ENCODE measurements at places on chromosomes 5 and 9.

DNA sequence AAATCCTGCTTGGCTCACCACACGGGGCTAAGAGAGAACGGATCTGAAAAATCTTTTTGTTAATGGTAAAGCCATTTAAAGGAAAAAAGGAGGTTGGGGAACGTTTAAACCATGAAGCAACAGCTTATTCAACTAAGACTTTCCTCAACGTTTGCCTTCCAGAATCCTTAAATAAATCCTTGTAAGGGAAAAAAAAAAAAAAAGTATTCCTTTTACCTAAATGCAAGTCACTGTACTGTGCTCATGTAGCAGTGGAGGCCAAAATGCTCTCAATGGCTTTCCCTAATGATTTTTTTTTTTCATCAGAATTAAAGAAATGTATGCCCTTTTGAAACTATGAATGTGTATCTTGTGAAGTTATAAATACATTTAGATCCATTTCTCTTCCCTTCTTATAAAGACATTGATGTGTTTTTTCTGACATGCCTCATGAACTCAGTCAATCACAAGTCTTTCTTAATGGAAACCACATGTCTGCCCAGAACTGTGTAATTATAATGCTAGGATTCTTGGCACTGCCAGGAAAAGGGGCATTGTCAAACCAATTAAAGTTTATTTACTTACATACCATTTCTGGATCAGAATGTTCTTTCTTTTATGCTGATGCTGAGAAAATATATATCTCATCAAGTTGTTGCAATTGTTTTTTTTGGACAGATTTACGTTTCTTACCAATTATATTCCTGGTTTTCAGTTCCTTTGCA is 107.5 kb downstream of the EBF1 start:
- no peak for DNase-seq

- no peak for DNase-seq
Observed at GRCh38 chr9:120904061-120904977, 22.3 kb downstream of the TRAF1 start.

- no peak for DNase-seq
Observed at GRCh38 chr5:171738501-171738900, 47.1 kb upstream of the SMIM23 start.

- DNase-seq: no peak
Observed at GRCh38 chr5:153629027-153629895, 138.8 kb downstream of the GRIA1 start.

- no peak for DNase-seq
Observed at GRCh38 chr5:158591301-158591863, 508.3 kb downstream of the EBF1 start.

GRCh38 chr9:108921200-108921599 is 12.7 kb downstream of the ELP1 start:
- DNase-seq: no peak

GRCh38 chr5:35045280-35045679 is 2.5 kb downstream of the AGXT2 start:
- no peak for DNase-seq

- DNase-seq: no peak
Observed at GRCh38 chr9:26781906-26782305, 110.7 kb downstream of the CAAP1 start.

DNA sequence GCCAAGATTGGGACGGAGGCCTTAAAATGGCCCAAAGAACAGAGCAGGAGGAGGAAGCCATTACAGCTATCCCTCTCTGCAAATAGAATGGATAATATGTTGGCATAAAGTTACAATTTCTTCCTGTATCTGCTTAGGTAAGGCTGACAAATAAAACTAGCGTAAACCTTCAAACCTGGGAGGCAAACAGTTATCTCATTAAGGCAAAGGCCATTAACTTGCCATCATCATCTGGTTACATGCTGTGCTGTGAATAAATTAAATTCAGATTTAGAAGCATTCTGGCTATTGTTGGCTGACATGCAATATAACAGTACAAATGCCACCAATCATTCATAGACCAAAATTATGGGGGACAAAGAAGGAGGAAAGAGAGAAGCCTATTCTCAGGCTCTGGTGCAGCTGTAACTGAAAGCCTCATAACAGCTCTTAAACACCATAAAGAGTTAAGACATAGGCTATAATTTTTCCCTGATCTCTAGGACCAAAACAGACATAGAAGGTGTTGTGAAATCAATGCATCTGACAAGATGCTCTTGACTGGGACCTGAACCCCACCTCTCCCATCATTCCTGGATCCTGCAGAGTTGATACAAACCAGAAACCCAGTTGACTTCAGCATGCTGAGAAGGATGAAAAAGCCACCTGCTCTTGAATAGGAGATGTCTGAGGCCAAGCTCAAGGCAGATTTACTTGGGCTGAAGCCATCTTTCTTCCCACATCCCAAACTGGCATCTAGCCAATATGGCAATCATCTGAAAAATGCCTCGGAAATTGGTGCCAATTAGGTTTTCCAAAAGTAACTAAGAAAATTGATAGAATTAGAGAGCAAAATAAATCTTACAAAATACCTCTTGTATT is 62.5 kb downstream of the PLCXD3 start:
- no peak for DNase-seq

DNA sequence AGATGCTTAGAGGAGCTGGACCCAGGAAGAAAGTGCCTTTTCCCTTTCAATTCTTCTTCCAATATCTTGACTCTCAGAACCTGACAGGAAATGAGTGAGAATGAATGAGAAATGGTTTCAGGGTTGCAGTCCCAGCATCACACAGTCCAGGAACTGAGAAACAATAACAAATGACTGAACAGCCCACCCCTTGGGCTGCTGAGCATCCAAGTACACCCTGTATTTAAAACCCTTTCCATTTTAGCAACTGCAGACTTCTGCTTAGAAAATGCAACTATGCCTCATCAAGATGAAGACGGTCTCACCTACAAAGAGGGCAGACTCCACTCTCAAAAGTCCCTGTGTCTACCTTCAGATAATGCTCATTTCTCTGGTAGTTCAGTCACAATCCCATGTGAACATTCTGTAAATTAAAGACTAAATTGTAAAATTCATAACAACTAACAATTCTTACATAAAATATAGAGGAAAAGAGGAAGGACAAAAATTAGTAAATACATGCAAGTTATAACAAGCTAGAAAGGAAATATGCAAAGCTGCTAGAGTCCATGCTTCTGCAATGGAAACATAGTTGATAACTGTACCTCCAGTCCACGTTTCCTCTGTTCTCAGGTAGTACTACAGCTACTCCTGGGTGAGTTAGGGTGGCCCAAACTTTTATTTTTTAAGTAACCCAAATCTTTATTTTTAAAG is 316.5 kb downstream of the ICE1 start:
- no peak for DNase-seq

DNA sequence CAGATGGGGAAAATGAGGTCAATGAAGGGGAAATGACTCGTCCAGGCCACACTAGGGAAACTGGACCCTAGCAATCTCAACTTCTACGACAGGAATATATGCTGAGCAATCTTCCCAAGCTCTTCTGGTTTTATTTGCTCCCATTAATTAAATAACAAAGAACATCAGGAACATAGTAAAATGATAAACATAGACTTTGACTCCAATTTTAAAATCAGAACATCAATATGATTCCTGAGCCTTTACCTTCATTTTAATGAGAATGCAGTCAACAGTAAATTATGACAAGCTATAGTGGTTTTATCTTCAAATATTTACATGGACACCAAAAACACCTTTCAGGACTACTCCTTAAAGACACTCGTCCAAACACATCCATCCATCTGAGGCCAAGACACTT is 74.2 kb upstream of the FRRS1L start:
- DNase-seq: no peak

- no peak for DNase-seq
Observed at GRCh38 chr5:127562252-127562651, 44.8 kb downstream of the PRRC1 start.

GRCh38 chr5:158020555-158021418 is 161.8 kb upstream of the CLINT1 start:
- no peak for DNase-seq

GRCh38 chr5:56102889-56103288 is 108.1 kb upstream of the IL6ST start:
- DNase-seq: no peak

- DNase-seq: no peak
Observed at GRCh38 chr9:127722055-127722745, 6.3 kb downstream of the TTC16 start.

DNA sequence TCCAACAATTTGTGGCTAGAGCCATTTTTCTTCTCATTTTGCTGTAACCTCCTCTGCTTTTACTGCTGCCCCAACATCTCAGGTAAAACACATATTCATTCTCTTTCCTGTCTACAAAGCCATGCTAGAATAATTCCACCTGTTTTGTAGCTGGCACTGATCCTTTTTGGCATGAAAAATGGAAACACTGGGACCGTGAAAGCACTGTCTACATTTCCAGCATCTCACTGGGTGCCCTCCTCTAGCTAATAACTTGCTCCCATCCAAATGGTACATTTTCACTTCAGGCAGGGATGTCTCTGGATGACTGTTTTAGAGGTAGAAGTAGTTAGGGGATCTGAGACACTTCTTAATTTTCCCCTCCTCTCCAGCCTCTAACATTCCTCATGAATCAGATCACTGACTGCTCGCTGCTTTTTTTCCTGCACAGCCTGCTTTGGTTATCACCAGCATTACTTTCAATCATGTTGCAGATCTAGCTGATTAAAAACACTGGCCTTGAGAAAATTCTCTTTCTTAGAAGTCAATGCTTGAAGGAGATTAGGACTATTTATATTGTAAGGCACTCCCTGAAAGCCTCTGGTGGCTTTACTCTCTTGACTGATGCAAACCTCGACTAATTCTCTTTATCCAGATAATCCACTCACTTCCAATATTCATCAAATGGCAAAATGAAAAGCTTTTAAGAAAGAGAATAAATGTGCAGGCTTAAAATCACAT is 1312.6 kb upstream of the DMAC1 start:
- no peak for DNase-seq

- no peak for DNase-seq
Observed at GRCh38 chr5:37043693-37044092, 167.1 kb downstream of the NIPBL start.

DNA sequence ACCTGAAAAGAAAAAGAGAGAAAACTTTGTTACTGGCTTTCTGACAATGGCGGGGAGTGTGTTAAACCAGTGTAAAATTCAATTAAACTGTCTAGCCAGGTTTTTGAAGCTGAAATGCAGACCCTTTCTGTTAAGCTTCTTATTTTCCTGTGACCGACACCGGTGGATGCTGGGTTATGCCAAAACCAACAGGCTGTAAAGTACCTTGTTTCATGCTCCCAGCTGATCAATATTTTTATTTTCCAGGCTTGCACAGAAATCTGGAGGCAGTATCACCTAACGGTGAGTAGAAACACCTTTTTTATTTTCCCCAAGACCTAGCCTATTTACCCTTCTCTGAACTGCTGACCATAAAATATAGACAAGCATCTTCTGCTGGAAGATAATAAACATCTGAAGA is 94.9 kb upstream of the GRHPR start:
- no peak for DNase-seq

DNA sequence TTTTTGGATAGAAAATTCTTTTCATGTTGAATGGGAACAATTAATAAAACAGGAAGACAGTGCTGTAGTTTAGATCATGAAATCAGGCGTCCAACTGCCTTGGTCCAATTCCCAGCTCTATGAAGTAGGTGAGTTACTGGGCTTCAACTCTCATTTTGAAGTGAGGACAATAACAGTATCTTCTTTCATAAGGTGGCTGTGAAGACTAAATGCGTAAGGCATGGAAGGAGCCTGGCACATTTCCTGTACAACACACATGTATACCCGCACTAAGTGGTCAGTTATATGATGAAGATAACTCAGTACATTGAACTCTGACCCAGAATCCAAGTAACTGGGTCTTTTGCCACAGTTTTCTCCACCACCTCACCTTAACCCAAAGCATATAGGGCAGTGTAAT is 120.6 kb downstream of the MED27 start:
- DNase-seq: no peak

- no peak for DNase-seq
Observed at GRCh38 chr9:4591123-4591500, 71.0 kb upstream of the PLPP6 start.

- no peak for DNase-seq
Observed at GRCh38 chr9:94952565-94953373, 226.3 kb downstream of the AOPEP start.

- DNase-seq: no peak
Observed at GRCh38 chr9:87694236-87694755, 31.6 kb upstream of the CTSL start.

DNA sequence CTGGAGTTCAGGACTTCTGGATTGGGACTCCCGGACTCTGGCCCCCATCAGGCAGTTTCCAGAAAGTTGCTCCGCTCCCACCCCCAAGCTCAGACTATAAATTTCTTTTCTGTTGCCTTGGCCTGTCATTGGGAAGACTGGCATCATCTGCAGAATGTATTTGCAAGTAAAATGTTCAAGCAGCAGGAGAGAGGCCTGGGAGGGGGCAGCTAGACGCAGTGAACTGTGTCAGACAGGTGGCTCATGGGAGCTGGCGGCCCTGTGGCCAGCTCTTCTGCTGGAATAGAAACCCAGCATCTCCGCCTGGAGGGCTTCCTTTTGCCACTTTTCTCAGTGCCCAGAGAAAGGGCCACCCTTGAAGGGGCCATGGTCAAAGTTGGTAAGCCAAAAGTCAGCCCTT is 16.0 kb downstream of the INSYN2B start:
- DNase-seq: no peak

DNA sequence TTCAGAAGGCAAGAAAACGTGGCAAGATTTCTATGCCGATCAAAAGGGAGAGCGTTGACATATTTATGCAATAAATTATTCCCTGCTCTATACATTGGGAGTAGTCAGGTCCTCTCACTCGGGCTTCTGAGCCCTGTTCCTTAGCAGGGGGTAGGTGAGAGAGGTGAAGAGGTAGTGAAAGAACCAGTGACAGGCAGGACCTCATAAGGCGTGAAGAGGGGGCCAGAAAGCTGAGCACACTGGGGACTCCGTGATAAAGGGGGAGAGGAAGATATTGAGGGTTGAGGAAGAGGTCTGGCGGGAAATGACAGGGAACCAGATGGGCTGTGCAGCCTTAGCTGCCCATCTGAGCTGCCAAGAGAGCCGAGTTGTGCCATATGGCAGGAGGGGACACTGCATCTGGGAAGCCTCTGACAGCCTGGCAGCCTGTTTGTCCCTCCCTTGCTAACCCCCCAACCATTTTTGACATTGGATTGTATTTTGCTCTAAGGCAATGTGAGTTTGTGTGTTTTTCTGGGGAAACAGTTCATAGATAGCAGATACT is 782 bp upstream of the CDC20B start:
- DNase-seq: no peak

DNA sequence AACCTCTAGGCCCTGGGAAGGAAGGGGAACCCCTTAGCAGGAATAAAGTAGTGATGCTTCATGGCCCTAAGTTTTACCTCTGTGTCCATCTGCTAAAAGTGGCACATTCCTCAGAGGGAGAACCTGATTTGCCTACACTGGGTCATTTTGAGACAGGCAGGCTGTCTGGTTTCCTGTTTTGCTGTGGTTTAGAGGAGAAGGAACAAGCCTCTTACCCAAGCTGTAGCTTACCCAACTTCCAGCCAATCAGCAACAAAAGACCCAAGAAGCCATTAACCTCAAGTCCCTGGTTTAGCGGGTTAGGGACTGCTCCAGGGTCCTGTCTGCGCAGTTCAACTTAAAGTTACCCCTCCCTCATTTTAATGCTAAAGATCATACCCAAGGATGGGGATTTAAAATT is 411.0 kb downstream of the MAT2B start:
- no peak for DNase-seq

- DNase-seq: no peak
Observed at GRCh38 chr5:123133438-123134100, 44.5 kb downstream of the PRDM6 start.
